ENCODE measurements at places on chromosomes 3 and 15.

GRCh38 chr3:76908156-76908555 is 131.7 kb upstream of the ROBO2 start:
- no peak for DNase-seq

GRCh38 chr3:39519554-39520288 is 52.2 kb downstream of the MOBP start:
- DNase-seq: no peak

GRCh38 chr3:151856641-151857040 is 16.8 kb upstream of the SUCNR1 start:
- DNase-seq: no peak

DNA sequence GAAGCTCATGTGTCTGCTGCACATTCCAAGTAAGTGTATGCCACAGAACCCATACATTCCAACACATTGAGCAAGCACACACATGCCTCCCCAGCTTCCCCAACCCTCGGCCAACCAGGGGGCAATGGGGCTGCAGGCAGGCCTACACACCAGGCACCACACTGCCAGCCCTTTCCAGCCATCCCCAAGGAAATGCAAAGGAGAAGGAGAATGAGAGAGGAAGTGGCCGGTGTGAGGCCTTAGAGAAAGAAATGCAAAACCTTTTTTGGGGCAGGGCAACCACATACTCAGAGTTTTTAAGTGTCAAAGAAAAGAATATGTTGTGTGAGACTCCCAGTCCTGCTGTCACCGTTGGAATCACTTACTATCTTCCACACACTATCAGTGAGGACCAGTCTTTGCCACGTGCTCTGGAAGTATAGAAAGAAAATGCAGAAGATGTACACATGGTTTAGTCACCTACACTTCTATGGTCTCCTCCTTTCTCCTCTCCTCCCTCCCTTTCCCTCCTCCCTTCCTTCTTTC is 11.1 kb downstream of the IGF2BP2 start:
- no peak for DNase-seq

DNA sequence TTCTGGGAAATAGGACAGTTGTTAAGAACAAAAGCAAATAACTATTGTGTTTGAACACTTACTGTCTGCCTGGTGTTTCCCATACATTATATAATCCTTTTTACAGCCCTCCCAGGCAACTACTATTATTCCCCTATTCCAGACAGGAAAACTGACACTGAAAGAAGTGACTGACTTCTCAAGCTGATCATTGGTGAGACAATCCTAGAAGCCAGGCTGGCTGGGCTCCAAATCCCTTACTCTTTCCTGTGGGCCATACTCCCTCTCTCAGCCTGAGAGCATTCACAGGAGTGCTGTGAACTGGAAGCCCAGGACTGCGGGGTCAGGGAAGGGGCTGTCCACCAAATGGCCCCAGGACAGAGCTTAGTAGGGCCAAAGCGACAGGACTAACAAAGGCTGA is 39.2 kb upstream of the PDE8A start:
- DNase-seq: no peak

GRCh38 chr3:17302774-17303173 is 418.0 kb downstream of the PLCL2 start:
- no peak for DNase-seq

DNA sequence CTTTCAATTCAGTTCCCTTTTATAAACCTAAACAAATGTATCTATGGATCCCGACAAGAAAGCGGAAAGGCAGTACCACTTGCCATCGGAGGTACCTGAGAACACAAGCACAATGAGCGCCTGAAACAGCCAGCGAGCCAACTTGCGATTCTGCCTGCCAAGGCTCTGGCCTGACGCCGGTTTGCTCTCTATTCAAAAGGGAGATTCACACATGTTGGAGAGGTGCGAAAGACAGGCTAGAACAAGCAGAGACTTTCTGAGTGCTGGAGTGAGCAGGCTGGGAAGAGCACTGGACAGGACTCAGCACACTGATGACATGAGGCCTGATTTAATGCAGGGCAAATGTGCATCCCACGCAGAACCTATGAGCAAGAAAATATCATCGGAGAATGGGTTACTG is 17.7 kb upstream of the PRR23E start:
- no peak for DNase-seq

- no peak for DNase-seq
These were observed 91.1 kb upstream of the PLXNA1 start for GRCh38 chr3:126891791-126892190.

DNA sequence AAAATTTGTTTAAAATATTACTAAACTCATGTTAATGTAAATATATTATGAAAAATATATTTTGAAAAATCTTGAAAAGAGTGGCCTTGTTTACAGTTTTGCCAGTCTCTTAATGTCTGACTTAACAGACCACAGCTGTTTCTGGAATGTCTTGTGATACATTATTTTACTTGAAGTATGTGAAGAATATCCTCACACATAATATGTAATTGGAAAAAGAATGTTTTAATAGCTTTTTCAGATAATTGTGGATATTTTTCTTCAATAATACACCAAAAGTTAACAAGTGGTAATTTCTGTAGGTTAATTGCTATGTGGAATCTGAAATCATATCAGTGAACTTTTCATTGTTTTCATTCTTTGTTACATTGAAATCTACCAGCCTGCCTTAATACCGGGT is 101.3 kb downstream of the UBE2E2 start:
- no peak for DNase-seq

DNA sequence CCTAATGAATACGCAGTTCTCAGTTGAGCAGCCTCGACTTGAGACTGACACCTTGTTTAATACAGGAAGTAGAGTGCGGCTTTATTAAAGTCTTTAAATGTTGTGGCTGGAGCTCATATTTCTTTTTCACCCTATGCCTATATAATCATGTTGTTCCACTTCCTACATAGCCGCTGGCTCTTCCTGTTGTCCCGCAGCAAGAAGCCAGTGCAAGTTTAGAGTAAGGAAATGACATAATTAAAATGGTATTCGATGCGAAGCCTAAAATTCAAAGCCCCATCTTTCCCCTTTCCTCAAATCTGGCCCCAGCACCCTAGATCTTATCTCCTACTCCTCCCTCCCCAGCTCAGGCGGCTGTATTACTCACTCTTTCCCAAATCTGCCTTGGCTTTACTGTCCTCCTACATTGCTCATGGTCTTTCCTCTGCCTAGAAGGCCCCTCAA is 7.5 kb upstream of the PHLDB2 start:
- no peak for DNase-seq

DNA sequence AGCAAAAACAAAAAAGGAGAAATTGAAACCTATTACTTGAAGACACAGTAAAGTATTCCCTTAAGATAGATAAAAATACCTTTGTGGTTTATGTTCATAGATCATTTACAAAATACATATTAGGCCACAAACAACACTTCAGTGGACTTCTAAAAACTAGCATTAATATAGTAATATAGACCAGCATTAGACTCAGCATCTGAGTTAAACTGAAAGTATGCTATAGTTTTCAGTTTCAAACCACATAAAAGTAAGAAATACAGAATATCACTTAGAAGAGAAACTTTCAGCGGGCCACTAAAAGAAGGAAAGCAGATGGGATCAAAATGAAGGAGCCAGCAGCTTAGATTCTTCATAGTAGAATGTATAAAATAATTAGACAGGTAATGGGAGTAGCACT is 86.6 kb downstream of the MSL2 start:
- no peak for DNase-seq
